ENCODE measurements at places on chromosomes 2 and 18.
A peak's percentile ranks its signal among the peaks of the same experiment; 100 is the strongest.

DNA sequence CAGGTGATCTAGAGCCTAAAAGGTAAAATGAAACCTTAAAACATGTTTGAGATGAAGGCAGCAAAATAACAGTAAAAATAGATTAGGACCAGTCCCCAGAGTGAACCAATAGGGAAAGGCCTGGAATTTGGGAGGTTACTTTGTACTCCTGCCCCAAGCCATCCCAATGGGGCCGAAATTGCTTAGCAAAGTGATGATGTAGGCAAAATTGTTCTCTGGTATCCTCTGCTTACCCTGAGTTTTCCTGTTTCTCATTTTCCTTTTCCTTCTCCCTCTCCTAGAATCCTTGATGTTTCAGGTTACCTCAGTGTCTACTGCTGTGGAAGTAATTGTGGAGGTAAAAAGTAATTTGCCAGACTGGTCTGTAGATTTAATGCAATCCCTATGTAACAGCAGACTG is 92.9 kb downstream of the TRABD2A start:
- no peak for DNase-seq

DNA sequence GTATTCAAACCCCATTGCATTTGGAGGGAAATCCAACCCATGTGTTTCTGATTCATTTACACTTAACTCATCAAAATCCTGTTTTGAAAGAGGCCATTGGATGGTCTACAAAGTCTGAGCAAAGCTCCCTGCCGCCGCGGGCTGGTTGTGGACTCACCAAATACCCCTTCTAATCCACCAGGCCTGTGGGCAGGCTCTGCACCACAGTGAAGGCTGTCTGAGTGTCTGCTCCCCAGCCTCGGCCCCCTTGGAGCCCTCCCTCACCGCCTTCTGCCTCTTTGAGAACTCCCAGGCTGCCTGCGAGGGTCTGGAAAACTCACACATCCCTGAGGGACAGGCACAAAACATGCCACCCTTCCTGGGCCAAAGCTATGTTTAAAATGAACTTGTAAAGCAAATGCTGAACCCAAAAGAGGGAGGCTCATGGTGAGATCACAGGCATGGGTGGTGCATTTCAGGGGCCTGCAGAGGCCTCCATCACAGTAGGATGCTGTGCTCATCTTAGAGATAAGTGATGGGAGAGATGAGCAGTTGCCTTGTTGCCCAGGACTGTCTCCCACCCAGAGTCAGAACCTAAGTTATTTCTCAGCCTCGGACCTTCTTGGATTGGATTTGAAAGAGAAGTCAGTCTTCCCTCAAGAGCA is 225.0 kb downstream of the CYP26B1 start:
- no peak for DNase-seq

GRCh38 chr2:176637486-176638166 is 368.4 kb downstream of the MTX2 start:
- peak; percentile 89 for DNase-seq

DNA sequence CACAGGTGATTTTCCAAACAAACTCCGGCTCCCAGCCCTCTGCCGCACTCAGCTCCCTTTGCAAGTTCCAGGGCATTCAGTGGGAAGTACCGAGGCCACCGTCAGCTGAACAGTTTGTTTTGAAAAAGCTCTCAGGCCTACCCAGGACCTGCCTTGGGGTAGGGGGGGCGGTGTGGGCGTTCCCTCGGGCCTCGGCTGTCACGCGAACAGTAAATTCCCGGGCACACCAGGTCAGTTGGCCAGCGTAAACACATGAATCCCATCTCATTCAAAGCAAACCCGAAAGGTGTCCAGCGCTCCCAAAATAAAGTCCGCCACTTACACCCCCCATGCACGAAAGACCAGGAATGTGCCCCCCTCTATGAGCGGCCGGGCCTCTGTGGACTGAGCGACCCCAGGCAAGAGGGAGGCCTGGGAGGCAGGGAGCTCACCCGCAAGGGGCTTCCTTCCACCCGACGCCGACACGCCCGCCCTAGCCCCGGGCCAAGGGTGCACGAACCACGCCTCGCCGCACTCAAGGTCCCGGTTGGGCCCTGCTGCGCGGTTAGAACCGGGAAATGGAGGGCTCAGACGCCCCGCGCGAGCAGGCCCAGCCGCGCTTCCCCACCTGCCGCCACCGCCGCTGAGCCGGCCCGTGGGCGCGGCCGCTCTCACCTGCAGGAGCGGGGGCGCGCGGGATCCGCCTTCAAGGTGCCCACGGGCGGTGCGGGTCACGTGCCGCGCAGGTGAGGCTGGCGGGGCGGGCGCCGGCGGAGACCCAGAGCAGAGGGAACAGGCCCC is at the start of gene WDSUB1:
TSS of gene WDSUB1 (minus strand) at position 775 of the 780 bp plus-strand sequence. CDS start 3,634 bp downstream, outside the sequence.
- DNase-seq = peak; percentile 94

DNA sequence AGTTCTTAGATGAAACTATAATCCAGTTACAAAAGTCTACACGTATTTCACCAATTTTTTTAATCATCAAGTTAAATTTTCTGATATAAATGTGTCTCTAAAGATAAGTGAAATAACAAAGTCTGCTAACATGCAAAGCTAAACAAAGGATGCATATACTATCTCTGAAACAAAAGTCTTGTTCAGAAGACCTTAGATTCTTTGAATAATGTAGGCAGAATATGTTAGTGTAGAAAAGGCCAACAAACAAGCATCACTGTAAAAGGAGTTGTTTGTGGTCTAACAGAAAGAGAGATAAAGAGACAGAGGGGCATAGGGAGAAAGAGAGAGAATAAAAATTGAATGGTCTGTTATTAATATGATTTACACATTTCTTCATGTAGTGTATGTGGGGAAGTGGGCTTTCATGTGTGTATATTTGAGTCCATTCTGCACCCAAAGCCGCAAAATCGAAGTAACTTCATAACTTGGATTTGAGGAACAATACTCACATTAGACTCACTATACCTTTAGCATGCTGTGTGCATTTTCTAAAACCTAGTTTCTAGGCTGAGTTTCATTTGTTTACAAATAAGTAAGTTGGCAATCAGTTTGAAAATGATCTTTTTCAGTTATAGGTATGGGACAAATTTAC is 734.8 kb upstream of the REG3G start:
- DNase-seq = no peak

DNA sequence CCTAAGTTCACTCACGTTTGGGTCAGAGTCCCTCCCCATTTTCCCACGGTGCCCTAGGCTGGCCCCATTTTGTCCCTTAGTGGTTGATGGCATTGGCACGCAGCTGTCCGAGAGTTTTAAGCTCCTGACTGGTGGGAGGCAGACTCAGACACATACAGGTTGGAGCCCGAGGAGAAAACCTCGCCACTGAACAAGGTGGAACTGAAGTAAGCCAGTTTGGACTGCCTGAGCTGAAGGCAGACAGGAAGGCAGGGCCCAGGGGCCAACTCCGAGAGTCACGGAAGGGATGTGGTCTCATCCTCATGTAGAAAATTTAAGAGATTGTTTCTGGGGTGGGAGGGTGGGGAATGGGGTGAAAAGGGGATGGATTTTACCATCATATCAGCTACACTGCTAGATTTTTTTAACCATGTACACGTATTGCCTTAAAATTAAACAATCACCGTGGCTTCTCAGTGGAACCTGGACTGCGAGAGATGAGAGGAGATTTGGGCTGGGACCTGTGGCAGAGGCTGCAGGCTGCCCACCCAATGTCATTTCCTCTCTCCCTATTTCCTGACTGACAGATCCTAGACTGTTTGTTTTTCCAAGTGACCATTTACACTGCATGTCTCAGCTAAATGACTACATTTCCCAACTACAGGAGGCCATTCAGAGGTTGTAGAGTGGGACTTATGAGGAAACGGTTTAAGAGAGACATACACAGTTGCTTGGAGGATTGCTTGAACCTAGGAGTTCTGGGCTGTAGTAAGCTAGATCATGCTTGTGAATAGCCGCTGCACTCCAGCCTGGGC is 19.4 kb upstream of the NMUR1 start:
- DNase-seq = no peak

- no peak for DNase-seq
Measured at GRCh38 chr2:116073731-116074130, 1631.3 kb downstream of the DPP10 start.

GRCh38 chr2:47057687-47058002 is 97.5 kb downstream of the STPG4 start:
- no peak for DNase-seq

DNA sequence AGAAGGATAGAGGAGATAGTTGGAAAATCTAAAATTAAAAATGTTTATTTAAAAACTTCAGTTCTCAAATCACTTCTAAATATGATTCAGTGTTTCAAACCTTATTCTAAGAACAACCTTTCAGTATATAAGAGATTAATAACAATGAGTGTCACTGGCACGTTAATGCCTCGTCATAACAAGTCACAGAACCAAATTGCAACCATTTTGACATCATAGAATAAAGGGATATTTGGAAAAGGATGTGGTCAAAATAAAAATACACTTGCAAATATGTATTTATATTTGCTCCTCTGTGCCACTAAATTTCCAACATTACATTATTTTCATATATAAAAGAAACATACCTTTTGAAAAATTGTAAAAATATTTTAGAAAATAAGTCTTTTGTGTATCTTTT is 1090.6 kb downstream of the SUCLG1 start:
- DNase-seq = no peak
